Stimulated activated memory B cell treated with anti-CD40 and anti-IgM and Interleukin-4, amounts not matched to agents 10 μg/mL and 1 μg/mL and 100 μg/mL, for 72 hours (primary cell): ENCODE measurements at places on chromosomes 11 and 22.

DNA sequence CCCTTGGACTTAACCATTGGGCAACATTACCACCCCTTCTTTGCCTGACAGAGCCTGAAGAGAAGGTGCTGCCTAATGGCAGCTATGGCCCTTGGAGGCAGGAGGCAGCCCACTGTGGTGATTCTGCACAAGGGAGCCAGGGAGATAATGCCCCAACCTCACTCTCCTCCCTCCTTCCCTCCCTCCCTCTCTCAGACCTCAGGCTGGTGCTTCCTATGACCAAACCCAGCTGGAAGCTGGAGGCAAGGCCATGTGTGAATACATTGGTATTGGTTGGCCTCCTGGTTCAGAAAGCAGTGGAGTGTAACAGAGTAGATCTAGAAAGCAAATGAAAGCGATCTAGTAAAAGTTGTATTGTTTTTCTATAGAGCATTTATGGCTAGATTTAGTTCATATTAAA, 233.1 kb downstream of the CSNK2A3 start:
- ATAC-seq = no peak

- ATAC-seq = no peak
Measured at GRCh38 chr11:66967670-66968425, 7.3 kb upstream of the C11orf86 start.

- ATAC-seq = peak; percentile 49
Measured at GRCh38 chr11:8019314-8020243, 32.4 kb downstream of the EIF3F start.

- ATAC-seq = no peak
Measured at GRCh38 chr11:37657645-37658044, 1059.6 kb upstream of the RAG2 start.
